ENCODE measurements at places on chromosomes 13 and 19.

GRCh38 chr13:22128441-22129408, 457.9 kb downstream of the FGF9 start:
- DNase-seq = no peak

DNA sequence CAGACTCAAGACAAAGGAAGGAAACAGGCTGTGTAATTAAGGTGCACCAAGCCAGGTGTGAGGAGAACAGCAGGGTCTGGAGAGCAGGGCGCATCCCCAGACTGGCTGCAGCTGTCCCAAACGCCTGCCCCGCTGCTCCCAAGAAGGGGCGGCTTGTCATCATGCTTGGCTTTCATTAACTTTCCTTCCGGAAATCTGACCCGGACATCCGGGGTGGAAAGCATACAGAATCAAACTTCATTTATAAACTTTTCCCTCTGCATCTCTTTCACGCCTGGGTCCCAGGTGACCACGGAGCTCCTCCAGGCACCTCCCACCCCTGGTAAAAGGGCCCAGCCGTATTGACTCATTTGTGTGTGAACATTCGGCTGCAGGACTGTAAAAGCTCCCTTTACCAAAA, 31.7 kb downstream of the TSHZ3 start:
- no peak for DNase-seq

DNA sequence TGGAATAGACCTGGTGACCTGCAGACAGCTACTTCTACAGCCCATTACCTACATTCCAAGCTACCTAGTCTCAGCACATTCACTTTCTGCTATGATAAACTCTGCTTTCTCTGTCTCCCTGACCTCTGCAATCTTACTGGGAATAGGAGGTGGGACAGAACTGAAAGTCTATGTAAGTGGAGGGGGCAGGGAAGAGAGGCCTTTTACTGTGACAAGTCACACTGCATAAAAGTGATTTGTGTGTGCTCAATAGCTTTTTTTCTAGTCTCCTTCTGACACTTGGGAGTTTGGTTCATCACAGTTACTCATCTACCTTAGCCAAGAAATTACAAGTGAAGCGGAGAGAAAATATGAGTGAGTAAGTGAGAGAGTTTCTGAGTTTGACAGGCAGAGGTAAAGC, 322.4 kb downstream of the OLFM4 start:
- peak; percentile 39 for DNase-seq

DNA sequence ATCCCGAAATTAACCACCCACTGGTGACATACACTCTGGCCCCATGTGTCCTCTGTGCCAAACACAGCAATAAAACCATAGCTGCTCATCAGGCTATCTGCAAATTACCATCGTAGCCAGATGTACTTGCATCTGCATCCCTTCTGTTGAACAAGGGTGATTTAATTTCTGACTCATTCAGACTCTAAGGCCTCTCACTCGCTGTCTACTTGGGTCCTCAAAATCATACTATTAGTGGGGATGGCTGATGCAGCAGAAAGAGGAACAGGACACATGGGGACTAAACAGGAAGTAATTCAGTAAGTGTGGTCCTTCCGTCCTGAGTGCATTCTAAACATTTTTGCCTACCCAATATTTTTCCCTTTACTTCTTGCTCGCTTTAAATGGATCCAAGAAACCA, 2275.0 kb upstream of the PCDH20 start:
- no peak for DNase-seq

GRCh38 chr13:99320693-99321481, 13.7 kb upstream of the GPR183 start:
- peak; percentile 12 for DNase-seq

DNA sequence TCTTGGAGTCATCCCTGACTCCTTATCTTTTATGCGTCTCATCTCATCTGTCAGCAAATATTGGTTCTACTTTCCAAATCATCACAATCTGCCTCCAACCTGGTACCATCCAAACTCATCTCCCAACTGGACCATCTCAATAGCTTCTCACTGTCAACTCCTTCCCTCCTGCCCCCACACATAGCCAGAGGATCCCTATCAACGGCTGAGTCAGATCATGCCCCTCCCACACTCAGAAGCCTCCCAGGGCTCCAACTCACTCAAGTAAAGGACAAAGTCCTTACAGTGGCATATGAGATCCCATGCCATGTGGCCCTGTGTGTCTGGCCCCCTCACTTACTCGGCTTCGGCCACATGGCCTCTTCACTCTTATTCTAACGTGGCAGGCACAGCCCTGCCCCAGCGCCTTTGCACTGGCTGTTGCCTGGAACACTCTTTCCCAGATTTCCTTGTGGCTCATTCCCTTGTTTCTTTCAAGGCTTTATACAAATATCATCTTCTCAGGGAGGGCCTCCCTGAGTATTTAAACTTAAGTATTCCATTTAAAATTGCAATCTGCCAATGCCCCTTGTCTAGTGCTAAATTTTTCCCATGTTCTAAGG, 4.3 kb downstream of the SPRED3 start:
- no peak for DNase-seq

DNA sequence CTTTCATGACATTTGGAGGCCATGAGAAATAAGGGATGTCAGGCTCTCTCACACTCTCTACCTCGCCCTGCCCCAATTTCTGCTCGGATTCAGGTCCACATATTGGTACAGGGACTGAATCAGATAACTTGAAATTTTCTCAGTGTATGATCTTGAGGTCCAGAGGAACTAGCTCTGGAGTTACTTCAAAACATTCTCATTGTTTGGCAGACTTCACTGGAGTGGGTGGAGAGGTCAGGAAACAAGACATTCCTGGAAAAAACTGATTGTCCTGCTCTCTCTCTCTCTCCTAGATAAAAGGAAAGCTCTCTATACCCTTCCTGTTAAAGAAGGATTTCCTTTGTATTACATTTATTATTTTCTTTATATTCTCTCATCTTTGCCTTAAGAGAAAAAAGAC, 428.1 kb upstream of the DACH1 start:
- no peak for DNase-seq

DNA sequence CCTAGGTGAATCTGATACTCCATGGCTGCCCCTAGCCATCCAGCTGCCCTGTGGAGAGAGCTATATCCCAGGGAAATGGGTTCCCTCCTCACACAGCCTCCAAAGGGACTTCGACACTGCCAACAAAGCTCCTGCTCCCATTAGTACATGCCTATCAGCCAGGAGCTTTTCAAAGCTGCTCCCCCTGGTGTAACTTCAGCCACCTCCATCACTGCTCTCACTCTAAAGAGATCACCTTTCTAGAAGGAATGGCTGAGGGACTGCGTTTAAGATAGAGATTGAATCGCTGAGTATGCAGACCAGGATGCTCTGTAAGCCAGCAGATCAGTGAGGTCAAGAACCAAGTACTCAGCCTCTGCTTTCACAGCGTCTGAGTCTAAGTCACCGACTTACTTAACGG, 213.7 kb downstream of the NALCN start:
- DNase-seq = no peak

DNA sequence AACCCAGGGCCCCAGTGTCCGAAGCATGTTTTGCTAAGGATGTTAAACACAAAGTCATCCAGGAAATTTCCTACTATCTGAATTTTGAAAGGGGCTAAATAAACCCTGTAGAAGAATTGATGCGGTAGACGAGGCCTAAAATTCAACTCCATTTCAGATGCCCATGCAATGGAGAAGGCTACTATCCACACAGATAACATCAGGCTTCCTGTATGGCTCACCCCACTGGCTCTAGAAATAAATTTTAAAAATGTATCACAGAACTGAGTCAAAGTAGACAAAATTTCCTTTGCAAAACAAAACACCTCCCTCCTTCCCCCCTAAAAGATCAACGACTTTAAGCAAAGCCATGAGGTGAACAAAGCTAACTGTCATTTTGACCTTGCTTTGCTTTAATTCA, 188.4 kb downstream of the ABCC4 start:
- no peak for DNase-seq

GRCh38 chr19:1455336-1456120, 5.6 kb downstream of the APC2 start:
- DNase-seq = no peak

DNA sequence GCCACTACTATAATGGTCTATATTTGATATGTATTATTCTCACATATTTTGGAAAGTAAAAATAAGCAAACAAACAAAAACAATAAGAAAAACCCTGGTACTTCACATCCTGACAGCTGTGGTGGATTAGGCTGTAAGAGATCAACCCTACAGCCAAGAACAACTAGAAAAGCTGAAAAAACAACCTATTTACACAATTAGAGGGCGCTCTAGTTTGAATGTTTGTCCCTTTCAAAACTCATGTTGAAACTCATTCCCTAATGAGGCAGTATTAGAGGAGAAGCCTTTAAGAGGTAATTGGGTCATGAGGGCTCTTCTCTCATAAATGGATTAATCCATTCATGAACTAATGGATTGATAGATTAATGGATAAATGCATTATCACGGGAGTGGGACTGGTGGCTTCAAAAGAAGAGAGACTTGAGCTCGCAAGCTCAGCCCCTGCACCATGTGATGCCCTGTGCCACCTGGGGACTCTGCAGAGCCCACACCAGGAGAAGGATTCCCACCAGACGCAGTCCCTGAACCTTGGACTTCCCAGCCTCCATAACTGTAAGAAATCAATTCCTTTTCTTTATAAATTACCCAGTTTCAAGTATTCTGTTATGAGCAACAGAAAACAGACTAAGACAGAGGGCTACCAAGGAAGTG, 733.9 kb upstream of the ARGLU1 start:
- no peak for DNase-seq

DNA sequence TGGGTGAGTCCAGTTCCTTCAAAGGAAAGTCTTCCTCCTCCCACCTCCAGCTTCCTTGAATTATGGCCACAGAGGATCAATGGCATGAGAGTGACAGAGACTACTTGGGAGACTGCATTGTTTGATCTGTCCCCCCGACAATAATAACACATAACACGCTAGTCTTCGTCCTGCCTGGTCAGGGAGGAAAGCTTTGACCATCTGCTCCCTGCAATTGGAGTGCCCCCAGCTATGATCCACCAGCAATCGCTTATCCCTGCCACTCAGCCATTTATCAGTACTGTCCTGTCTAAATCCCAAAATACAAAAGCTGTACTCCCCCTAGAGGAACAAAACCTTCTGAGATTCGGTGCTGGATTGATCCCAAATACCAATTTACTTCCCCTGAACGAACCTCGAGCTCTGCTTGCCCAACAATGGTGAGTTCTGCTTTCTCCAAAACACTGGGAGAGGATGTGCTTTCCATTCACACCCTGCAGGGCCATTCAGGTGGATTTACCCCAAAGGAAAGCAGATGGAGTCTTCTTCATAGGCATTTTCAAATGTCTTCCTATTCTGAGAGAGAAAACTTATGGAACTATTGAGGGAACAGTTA, 466.7 kb downstream of the TSHZ3 start:
- DNase-seq = no peak

GRCh38 chr13:20258208-20258962, 26.3 kb upstream of the GJB6 start:
- DNase-seq = peak; percentile 87

DNA sequence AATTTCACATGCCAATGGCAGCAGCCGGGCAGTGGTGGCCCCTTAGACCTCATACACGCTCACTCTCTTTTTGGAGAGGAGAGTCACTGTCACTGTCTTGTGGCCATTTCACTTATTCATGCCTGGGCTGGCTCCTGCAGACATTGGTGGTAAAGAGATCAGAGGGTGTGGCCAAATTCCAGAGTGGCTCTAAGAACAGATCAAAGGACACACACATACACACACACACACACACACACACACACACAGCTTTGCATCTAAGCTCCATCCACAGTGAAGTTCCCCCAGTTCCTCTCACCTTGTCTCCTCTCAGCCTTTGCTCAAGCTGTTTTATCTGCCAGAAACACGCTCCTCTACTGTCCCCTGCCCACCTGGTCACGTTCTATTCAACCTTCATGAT, 46.5 kb upstream of the KPNA3 start:
- no peak for DNase-seq

DNA sequence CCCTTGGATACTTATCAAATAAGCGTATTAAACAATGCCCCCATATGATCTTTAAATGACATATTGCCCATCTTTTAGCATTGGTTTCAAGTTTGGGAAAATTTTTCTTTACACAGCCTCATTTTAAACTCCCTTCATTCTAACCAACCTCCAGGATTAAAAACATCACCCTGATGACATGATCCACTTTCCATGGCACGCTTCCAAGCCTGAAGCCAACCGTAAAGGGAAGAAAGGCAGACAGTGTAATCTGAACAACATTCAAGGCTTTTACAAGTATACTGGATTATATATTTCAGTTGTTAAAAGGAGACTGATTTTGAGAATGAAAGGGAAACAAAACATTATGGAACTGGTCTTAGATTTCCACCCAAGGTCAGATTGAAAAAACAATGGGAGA, 1721.9 kb downstream of the OLFM4 start:
- no peak for DNase-seq

DNA sequence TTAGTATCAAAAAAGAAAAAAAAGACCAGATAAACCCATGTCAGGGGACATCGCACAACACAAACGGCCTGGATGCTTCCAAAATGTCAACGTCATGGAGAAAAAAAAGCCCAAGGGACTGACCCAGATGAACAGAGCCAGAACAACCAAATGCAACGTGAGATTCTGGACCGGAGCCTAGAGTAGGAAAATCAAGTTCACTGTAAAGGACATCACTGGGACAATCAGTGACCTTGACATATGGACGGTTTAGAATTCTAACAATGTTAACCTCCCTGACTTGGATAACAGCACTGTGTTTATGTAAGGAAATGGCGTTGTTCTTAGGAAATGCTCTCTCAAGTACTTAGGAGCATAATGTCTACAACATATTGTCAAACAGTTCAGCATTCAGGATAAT, 15.1 kb upstream of the EMP3 start:
- DNase-seq = no peak

GRCh38 chr13:95716231-95716630, 39.3 kb downstream of the DNAJC3 start:
- no peak for DNase-seq

DNA sequence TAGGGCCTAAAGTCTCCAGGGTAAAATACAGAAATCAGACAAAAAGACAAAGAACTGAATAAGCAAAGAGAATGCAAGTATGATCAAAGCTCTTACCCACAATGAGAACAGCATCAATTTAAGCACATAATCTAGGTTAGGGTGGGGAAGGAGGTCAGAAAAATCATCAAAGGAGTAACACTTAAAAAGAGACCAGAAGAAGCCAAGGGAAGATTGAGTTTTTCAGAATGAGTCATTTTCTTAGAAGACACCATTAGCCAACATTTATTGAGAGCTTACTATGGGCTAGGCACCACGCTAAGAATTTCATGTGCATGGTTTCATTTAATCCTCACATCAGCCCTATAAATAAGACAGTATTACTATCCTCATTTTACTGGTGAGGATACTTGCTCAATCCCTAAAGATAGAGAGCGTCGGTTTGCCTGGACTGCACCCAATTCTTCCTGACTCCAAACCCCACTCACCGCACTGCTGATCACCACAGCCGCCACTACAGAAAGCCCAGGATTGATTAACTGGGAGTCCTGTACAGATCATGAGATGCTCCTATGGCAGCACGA, 1.7 kb upstream of the SHISA2 start:
- DNase-seq = no peak

All from renal pelvis (tissue), 12 donors.